ENCODE measurements at places on chromosomes 12 and 14.
A peak's percentile ranks its signal among the peaks of the same experiment; 100 is the strongest.

DNA sequence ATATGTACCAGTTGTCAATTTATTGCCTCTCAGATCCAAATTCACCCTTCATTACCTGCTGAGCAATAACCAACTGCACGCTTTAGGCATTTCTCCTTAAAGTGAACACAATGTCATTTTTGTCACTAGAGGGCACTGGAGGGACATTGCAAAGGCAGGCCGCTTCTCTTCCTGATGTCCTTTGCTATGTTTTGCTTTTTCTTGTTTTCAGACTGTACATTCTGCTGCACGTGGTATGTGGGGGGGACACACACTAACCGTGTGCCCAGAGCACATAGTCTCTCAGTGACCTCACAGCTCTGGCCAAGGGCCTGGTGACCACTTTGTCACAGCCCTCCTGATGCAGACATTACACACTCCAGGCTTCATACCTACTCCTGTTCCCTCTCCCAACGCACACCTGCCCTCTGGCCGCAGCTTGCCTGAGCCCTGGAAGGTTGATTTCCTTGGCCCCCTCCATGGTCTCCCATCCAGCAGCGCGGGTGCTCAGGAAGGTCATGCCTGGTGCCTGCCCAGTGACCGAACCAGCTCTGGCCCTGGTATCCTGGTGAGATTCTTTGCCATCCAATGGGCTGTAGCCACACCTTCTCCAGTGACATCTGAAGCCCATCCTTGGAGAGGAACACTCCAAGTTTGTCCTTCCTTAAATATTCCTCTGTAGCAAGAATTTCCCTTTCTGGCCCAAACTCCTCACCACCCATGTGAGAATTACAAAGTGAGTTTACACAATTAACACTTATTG is 39.9 kb downstream of the MYO1H start:
- DNase-seq: no peak

DNA sequence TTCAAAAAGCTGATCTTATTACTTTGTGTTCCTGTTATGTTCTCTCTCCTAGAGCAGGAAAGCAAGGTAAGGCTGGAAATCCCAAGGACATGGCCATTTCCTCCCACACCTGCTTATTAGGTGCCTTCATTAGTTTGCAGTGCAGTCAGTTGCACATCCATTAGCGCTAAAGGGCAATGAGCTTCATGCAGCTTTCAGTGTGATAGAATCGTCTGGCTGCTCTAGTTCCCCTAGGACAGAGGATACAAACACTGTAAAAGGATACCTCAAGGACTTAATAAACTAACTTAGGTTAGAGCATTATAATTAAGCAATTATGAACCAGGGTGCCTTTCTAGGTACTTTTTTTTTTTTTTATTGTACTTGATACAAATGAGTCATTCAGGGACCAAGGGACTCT is 21.1 kb downstream of the TMEM117 start:
- no peak for DNase-seq

- no peak for DNase-seq
Observed at GRCh38 chr12:20000229-20000849, 368.0 kb upstream of the PDE3A start.

GRCh38 chr12:5556033-5556614 is 124.2 kb downstream of the NTF3 start:
- no peak for DNase-seq

GRCh38 chr12:13390381-13390861 is 193.9 kb downstream of the EMP1 start:
- DNase-seq: no peak

GRCh38 chr12:57242691-57243454 is 8.1 kb downstream of the STAC3 start:
- DNase-seq: no peak

DNA sequence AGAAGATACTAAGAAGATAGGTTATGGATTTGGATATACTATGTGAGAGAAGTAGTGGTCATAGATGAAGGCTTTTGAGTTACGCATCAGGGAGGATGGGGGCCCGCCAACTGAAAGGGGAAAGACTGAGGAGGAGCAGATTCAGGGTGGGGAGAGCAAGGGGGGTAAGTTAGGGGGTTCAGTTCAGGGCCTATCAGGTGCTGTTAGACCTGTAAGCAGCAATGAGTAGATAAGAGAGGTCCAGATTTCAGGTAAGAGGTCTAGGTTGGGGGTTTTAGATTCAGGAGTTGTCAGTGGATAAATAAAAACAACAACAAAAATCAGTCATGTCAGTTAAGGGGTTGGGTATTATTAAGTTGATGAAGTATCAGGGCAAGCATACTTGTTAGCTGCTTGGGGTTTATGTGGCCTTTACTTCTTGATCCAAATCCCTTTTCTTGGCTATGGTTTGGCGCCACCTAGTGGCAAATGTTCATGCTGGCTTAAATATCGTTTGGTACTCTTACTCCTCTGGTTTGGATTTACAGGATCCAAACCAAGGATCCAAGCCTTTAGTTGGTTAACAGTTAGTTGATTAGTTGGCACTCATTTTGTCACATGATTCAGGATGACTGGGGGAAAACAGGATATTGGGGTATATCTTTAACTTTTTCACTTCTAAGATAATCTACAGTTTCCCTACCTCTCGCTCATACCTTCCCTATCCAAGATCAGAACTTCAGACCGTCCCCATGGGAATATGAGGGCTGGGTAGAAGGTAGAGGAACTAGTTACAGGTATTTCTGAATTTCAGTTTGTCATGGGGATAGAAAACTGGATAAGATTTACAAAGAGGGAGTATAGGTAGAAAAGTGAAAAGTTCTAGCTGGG is 65.1 kb downstream of the PCNX1 start:
- peak; percentile 62 for DNase-seq

- DNase-seq: no peak
Observed at GRCh38 chr14:43411841-43412240, 1095.2 kb downstream of the FSCB start.

GRCh38 chr14:81157431-81157830 is 63.3 kb downstream of the GTF2A1 start:
- DNase-seq: no peak

- DNase-seq: no peak
Observed at GRCh38 chr14:100955201-100955600, 51.7 kb upstream of the RTL1 start.

- DNase-seq: no peak
Observed at GRCh38 chr12:119686355-119686754, 18.4 kb downstream of the PRKAB1 start.

GRCh38 chr12:126554625-126555024 is 1489.4 kb downstream of the AACS start:
- no peak for DNase-seq

- DNase-seq: no peak
Observed at GRCh38 chr14:99026471-99026870, 245.5 kb downstream of the BCL11B start.

DNA sequence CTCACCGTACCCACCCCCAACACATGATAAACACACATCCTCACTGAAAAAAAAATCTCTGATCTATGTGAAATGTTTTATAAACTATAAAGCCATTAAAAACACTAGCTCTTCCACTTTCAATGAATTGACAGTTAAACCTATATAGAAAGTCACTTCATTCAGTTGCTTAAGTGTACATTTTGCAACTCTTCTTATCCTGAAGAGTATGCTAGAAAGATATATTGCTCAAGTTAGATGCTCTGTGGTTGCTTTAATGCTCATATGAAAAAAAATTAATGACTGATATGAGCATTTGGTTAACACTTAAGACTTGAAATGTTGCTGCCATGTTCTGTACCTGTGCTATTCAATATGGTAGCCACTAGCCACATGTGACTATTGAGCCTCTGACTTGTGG is 21.0 kb upstream of the MIA2 start:
- DNase-seq: no peak

DNA sequence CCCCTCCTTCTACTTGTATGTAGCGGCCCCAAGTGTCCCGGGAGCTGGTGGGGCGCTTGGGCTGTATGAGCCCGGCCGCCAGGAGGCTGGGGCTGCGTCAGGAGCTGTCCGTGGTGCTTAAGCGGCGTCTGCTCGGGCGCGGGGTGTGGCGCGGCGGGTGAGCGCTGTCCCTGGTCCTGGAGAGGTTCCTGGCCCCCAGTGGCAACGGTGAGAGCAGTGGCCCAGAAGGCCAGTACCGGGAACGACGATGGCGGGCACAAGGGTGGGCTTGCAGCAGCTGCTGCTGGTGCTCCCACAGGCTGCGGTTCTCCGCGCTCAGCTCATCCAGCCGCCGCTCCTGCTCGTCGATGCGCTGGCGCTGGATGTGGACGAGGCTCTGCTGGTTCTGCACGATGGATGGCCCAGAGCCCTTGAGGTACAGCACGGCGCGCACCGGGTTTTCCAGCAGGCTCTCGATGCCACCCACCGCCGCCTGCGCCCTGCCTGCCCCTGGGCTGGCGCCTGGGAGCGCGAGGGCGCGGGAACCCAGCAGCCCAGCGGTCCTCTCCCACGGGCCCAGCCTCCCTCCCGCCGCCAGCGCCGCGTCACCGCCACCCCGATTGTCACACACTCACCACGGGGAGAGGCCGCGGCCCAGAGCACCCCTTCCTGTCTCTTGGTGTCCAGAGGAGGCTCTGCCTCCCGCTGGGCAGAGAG is 41.9 kb upstream of the FKBP4 start:
- peak; percentile 56 for DNase-seq

GRCh38 chr12:3336606-3337311 is 154.2 kb upstream of the PRMT8 start:
- DNase-seq: no peak

DNA sequence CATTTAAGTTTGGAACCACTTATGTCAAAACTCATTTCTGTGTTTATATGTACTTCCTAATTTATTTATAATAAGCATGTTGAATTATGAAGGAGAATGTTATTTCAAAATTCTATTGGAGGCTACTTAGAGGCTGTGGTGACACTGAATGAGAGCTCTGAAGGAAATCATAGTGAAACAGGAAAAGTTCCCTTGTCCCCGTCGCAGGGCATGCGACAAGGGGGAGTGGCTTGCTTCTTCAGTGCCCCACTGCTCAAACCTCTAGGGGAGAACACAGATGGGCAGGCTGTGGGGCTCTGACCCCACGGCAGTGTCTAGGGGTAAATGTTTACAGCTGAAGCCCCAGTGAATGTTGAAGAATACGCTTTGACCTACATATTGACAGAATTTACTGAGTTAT is 261.9 kb downstream of the RAD51B start:
- no peak for DNase-seq

Measured in stimulated activated CD8-positive, alpha-beta memory T cell treated with anti-CD3 and anti-CD28 coated beads, Interleukin-2, amount 100 ng/mL, for 48 hours (primary cell).